ENCODE measurements at places on chromosomes 3 and 15.

DNA sequence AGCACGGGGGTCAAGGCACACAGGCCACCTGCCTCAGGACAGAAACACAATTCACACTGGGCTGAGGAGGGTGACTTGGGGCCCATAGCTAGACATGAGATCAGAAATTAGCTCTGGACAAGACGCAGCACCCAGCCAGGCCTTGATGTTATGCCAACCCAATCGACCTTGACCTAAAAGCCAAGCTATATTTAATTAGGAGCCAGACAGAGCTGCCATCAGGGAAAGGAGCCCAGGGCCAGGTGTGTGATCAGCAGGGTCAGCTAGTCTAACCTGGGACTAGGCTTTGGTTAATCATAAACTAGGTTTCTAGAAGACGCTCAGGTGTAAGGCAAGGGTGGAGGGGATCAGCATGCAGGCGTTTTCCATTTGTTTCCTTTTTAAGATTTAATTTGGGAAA, 23.9 kb upstream of the SLC25A36 start:
- no peak for DNase-seq

- DNase-seq: no peak
These were observed 831.5 kb upstream of the NR2F2 start for GRCh38 chr15:95498961-95499360.

- DNase-seq: no peak
These were observed 76.4 kb downstream of the CGGBP1 start for GRCh38 chr3:87982421-87982820.

DNA sequence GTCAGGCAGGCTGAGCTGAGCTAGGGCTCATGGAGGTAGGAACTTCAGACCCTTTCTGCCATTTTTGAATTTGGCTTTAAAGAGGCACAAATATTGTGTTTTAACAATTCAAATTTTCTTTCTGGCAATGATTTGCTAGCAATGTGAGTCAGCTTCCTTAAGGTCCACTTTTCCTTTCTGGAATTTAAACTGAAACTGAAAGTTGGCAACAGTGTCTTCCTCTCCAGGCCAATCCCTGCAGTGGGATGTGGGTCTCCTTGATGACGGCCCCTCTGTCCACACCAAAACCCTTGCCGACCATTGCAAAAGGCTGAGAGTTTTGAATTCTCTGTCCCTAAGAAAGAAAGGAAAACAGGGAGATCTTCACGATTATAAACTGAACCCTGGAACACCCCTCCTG, 27.1 kb downstream of the RPSA start:
- DNase-seq: no peak

DNA sequence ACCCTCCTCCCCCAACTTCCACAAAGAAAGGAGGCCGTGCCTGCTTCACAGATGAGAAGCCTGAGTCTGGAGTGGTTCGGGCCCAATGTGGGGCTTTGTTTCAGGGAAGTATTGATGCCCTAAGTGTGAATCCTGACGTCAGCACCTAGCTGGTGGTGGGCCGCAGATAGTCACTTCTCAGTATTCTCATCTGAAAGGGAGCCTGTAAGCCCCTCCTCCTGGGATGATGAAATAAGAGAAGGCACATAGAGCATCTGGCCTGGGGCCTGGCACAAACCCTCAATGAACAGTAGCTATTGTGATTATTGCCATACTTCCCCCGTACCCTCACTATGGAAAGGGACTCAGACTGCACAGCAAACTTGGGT, 24.8 kb downstream of the LINGO1 start:
- DNase-seq: no peak

DNA sequence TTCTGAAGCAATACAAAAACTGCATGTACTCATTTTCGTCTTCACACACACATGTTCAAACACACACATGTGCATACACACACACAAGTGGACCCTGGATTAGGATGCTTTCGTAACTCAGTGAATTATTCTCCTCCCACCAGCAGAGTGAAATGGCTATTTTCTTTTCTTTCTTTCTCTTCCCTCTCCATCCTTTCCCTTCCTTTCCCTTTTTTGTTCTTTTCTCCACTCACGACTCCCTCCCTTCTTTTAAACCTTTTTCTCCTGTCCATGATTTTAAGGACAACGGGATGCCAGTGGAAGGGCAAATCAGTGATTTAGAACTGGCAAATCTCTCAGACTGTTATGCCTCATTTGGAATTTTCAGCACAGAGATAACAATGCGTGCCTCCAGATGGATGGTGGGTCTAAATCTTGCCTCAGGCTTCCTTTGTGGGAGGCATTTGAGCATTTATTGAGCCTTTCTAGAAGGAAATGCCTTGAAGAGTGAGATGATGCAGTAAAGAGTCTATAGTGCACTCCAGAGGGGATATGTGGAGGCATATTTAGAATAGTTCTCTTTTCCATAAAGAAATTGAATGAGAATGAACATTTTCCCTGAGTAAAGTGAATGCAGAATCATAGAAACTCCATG, 130.4 kb upstream of the SLC7A14 start:
- no peak for DNase-seq

GRCh38 chr15:89002281-89002761, 85.9 kb upstream of the ABHD2 start:
- DNase-seq: no peak

- DNase-seq: no peak
These were observed 78.3 kb downstream of the LRRK1 start for GRCh38 chr15:100997442-100997841.

DNA sequence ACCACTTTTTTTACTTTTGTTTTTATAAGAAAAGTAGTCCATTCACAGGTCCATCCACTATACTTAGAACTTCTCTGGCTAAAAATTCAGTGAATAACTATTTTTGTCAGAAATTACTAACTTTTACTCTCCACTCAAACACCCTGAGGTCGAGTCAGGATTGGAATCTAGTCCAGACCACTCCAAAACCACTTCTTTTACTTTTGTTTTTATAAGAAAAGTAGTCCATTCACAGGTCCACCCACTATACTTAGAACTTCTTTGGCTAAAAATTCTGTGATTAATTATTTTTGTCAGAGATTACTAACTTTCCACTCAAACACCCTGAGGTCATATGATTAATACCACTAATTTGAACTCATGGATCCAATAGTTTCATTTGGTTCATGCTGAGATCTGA, 239.4 kb downstream of the RORA start:
- no peak for DNase-seq

DNA sequence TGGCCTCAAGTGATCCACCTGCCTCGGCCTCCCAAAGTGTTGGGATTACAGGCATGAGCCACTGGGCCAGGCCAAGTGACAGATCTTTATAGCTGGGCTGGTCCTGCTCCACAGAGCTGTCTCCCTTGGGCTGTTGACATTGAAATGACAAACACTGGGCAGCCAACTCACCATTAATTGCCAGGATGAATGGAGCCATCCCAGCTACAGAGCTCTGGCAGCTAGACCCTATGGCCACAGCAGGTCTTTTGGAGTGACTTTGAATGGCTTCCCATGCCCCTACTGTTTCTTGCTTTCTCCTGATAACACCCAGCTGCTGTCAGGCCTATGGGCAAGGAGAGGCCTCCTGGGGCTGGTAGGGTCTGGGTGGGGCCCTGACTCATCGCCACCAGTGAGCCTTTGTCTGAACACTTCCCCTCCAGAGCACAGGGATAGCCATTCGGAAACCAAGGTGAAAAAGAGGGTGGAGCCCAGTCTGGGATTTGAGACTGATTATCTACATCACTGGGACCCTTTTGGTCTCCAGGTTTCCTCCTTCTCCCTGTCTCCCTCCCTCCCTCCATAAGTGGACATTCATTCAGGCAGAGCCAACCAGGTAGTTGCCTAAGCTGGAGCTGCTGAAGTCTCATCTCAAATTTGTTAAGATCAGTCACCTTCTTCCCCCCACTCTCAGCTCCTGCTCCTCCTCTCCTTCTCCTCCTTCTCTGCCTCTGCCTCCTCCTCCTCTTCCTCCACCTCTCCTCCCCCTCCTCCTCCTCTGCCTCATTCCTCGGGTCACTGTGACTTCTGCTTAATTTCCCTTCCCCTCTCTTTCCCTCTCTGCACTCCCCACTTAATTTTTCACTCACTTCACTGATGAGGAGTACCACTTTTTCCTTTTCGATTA, 34.0 kb downstream of the BHLHE40 start:
- DNase-seq: no peak

- DNase-seq: no peak
These were observed 803.3 kb downstream of the DIPK2A start for GRCh38 chr3:144774897-144775296.

DNA sequence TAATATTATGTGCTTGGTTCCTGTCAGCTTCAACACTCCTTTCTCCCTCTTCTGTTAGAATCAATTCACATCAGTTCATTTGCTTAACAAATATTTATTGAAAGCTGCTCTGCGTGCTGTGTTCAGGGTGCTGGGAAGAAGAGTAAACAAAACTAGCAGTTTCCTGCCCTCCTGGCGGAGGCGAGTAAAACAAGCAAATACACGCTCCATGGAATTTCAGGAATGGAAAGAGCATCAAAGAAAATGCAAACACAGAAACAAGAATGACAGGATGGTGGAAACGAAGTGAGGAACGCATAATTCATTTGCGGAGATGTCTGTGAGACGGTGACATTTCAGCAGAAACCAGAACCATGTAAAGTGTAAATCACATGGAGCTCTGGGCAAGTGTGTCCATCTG, 49.4 kb upstream of the SPTSSB start:
- no peak for DNase-seq

DNA sequence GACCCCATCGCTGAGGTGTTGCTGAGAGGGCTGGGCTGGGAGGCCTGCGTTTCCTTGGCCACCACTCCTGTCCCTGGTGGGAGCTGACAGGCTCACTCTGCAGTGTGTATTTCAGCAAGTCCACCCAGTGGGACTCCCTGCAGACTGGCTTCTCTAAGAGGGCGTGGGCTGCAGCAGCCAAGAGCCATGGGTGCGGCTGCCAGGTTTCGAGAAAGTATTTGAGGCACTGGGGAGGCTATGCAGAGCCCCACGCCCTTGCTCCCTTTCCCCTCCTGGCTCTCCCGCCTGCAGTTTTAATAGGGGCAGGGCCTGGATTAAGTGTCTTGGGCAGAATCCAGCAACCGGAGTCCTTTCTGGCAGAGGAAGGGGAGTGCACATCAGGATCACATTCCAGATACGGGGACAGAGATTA, 242.1 kb downstream of the THSD4 start:
- no peak for DNase-seq

DNA sequence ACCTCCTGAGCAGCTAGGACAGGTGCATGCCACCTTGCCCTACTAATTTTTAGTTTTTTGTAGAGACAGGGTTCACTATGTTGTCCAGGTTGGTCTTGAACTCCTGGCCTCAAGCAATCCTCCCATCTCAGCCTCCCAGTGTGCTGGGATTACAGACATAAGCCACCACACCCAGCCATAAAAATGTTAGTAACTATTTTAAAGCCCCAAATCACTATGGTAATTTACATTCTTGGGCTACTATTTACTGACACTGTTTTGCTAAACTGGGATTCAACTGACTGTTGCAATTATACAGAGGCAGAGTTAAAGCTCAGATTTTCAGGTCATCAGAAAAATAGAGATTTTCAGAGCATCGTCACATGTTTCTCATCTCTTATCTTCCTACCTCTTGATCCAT, 258.6 kb downstream of the FEZF2 start:
- no peak for DNase-seq

- DNase-seq: no peak
These were observed 127.4 kb upstream of the FEZF2 start for GRCh38 chr3:62500556-62501288.

GRCh38 chr3:75188962-75189361, 475.2 kb upstream of the FRG2C start:
- DNase-seq: no peak

DNA sequence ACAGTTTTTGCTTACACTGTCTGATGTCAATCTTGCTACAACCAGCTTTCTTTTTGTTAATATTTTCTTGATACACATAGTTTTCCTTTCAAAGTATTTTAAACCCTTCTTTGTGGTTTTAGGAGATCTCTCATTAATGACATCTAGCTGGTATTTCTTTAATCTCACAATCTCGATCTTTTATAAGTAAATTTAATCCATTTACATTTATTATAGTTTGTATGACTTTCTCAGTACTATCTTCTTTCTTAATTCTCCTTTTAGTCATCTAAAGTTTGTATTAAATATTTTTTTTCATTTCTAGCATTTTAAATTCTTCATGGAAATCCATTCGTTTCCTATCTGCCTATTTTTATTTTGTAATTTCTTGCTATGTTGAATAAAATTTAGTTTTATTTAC, 55.4 kb downstream of the MRPL3 start:
- no peak for DNase-seq

DNA sequence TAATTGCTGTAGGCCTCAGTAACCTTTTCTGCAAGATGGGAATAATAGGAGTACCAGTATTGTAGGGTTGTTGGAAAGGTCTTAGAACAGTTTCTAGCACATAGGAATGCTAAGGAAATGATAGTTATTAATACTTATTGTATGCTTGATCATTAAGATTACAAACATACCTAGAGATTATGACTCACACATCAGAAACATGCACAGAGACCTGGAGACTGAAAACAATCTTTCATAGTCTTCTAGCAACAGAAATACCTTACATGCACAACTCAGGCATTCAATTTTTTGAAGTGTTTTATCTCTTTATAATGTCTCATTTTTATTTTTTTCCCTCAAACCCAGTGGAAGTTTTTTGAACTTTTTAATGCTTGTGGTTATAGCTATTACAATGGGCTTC, 104.4 kb upstream of the ZBTB20 start:
- no peak for DNase-seq

DNA sequence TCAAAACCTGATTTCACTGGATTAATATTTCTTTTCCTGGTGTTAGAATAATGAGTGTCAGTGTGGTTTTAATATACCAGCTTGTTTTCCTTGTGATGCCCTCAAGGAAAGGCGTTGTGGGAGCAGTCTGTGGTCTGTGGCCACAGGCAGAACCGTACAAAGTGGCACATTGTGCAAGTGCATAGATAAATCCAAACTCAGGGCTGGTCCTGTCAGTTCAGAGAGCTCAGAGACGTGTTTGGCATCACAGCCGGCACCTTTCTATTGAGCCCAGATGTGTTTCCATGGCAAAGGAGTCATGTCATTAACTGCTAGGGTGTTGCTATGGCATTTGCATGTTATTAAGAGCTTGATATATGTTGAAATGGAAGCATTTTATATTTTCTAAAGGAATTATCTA, 289.9 kb upstream of the RASGRP1 start:
- DNase-seq: no peak

GRCh38 chr3:152266221-152266995, 2.3 kb upstream of the MBNL1 start:
- DNase-seq: no peak

GRCh38 chr3:42094128-42094527, 3.0 kb downstream of the TRAK1 start:
- no peak for DNase-seq

- no peak for DNase-seq
These were observed 647.7 kb downstream of the ZPLD1 start for GRCh38 chr3:103082501-103082900.
